ENCODE measurements at places on chromosomes 7 and 10. TPM values are rescaled to one million over a fixed set of nuclear protein-coding genes. Genes with fewer than 3 reads are reported as not detected.

KLLN gene
- 0.47 TPM for total RNA-seq

TRPV5 gene
- total RNA-seq = not detected

BLNK gene
- 1.3 TPM for total RNA-seq

FGFBP3 gene
- total RNA-seq = 0.27 TPM

DDC gene
- total RNA-seq = not detected
